ENCODE measurements at places on chromosomes 7 and 10. TPM values are rescaled to one million over a fixed set of nuclear protein-coding genes. Genes with fewer than 3 reads are reported as not detected.

UNCX gene
- 0.10 TPM for polyA plus RNA-seq

SH2B2 gene
- polyA plus RNA-seq, result 5.1 TPM

FAM24B gene
- polyA plus RNA-seq, result 9.6 TPM

SFTPA1 gene
- 119 TPM for polyA plus RNA-seq

OPN4 gene
- polyA plus RNA-seq, result not detected

PLAC9 gene
- 72.4 TPM for polyA plus RNA-seq

- DNase-seq, result no peak
Measured at GRCh38 chr10:114518401-114519305, 114.4 kb upstream of the AFAP1L2 start.

GRCh38 chr7:66301249-66301648 is 96.1 kb downstream of the TPST1 start:
- no peak for DNase-seq

- DNase-seq, result peak; percentile 52
Measured at GRCh38 chr7:67652937-67653336, 656.3 kb downstream of the TYW1 start.

DNA sequence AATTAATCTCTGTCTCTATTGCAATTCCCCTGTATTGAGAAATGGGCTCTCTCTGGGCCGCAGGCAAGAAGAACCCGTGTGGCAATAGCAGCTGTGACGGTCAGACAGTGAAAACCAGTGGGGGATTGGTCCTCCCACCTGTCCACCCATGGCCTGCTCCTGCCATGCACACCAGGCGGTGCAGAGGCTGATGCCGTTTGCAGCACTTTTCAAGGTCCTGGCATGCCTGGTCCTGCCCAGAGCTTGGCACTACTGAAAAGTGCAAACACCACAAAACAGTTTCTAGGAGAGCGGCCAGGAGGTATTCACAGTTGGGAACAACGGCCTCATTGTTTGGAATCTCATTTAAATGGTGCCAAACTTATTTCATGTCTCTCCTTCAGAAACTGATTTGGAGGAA is 41.5 kb downstream of the PSPH start:
- DNase-seq, result no peak

DNA sequence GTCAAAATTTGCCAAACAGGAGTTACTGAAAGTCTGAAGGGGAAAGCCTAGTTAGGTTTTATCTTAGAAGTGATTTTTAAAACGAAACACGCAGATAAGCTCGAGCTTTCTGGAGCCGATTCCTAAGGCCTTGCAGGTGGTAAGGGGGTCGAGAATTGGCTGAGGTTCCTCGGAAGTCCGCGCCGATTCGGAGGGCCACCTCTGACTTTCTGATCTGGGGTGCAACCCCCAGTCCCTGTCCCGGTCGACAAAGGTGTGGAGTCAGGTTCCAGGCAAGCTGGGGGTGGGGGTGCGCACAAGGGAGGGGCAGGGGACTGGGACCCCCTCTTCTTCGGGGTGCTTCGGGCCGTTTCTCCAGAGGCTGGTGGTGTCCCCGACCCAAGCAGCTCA is 701 bp upstream of the CUL1 start:
- DNase-seq, result no peak

- DNase-seq, result no peak
Measured at GRCh38 chr10:95693071-95693667, 558 bp downstream of the TCTN3 start.

DNA sequence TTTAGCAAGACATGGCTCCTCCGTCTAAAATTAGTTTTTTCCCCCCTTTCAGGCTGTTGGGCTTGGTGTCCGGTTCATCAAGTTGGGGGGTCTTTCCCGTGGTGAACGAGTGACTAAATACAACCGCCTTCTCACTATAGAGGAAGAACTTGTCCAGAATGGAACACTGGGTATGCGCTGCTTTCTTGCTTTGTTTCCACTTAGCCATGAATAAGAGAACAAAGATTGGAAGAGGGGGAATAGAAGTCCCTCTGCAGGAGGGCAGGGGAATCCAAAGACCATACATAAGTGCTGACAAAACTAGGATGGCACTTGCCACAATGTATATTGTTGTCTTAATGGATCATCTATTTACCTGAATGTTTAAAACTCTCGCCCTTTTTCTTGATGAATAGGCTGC is 30.5 kb downstream of the ENO4 start:
- no peak for DNase-seq

DNA sequence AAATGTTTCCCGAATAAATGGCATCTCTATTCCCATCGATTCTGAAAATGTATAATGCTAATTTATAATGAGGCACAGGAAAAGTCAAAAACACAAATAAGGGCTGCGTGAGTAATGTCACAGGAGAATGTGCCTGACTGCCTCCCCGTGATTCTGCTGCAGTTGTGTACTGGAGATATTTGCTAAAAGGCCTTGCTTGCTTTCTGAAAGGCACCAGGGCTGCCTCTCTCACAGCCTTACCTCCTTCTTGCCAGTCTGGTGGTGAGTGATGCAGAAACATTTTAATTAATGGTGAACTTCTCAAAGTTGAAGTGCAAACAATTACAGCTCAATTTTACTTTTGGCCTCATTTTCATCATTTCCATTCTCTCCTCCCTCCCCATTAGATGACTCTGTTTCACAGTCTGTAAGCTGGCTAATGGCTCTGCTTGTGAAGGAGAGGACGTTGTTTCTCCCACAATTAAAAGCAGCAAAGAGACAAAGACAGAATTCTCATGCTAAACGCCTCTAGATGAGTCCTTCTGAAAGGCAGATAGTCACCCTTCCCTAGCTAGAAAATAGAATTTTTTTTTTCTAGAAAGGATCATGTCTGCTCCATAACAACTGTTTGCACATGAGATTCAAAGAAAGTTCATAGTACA is 377.6 kb downstream of the MDFIC start:
- DNase-seq, result no peak

- no peak for DNase-seq
Measured at GRCh38 chr7:24042028-24042427, 242.0 kb upstream of the NPY start.

- no peak for DNase-seq
Measured at GRCh38 chr7:20158684-20159083, 58.5 kb downstream of the MACC1 start.

- DNase-seq, result no peak
Measured at GRCh38 chr7:45293295-45293942, 135.8 kb downstream of the RAMP3 start.

DNA sequence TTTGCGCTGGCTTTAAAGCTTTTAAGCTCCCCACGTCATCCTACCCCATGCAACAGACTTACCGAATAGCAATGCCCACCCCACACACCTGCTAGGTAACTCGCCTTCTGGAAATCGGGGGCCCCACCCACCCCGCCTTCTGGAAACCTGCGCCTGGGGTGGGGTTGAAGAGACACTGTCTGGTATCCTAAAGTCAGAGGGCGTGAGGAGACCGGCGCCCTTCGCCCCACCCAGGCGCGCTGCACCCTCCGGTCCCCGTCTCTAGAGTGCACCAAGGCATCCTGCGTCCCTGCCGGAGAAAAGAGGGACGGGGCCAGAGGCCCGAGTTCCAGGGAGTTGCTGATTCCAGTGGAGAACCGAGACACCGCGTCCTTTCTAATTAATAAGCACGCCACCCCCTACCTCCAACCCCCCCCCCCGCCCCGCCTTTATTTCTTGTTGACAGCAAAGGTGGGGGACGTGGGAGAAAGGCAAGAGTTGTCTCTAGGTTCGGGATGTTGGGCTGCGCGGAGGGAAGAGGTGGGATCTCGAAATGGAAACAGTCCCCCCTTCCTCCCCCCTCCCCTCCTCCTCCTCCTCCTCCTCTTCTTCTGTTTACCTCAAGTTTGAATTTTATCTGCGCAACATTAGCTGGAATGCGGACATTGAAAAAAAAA is 220.9 kb upstream of the MKLN1 start:
- peak; percentile 88 for DNase-seq

DNA sequence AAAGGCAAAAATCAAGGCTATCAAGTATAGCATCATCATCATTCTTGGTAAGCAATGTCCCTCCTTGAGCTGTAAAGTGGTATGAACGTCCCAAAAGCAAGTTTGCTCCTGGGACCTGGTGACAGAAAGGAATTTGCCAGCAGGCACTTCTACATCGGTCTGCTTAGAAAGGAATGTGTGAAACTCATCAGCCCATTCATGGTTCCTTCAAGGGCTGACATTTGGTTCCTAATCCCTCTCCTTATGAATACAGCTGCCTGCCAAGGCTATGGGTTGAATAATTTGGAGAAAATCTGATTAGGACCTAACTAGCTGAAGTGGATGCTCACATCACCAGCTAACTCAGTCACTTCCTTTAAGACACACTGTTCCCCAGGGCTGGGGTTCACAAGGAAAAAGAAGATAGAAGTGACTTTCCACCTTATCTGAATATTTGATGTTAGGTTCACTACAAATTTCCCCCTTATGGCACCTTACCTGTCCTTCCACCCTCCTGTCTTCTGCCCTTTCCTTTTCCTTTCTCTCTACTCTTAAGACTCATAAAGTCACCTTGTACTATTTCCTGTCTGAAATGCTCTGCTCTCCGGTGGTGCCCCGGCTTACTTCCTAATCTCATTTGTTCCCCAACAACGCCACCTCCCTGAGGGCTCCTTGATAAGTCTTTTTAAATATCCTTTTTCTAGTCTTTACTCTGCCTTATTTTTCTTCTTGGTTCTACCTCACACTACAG is 187.1 kb downstream of the NPSR1 start:
- no peak for DNase-seq

DNA sequence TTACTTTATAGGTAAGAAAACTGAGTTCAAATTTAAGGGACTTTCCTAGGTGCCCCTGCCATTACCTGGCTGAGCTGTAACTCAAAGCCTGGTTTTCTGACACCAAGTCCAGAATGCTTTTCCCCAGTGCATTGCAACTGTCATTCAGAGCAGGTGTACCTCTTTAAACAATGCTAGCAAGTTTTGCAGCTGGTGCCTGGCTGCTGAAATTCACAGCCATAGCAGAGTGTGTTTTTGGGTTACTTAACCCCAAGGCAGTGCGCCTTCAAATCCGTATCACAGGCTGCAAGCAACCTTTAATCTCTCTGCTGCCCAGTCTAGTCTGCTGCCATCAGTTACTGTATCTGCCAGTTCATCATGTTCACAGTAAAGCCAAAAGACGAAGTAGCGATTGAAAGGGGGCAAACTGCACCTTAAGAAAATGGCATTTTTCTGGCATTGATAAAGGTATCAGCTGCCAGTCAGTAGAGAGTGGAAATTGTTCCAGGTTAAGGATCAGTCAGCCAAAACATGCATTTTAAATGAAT is 265.4 kb downstream of the CSTF2T start:
- no peak for DNase-seq

GRCh38 chr7:151174246-151175046 is 7.0 kb upstream of the GBX1 start:
- DNase-seq, result peak; percentile 32

GRCh38 chr7:82859106-82859850 is 303.4 kb downstream of the PCLO start:
- DNase-seq, result no peak

DNA sequence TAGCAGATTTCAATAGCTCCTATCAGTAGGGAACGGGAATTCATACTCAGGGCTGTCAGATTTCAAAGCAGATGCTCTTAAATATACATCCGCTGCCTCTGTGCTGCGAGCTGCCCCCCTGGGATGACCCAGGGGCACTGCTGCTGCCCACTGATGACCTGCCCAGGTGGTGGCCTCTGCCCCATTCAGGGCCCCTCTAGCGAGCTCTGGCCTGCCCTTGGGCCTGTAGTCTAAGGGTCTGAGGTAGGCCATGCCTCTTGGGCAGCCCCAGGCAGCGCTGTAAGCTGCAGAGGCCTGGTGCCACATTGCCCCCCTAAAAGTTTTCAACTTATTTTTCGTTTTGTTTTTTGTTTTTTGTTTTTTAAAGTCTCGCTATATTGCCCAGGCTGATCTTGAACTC is 50.6 kb upstream of the SH2B2 start:
- DNase-seq, result peak; percentile 36

- peak; percentile 38 for DNase-seq
Measured at GRCh38 chr10:30114881-30115625, 55.7 kb upstream of the JCAD start.

DNA sequence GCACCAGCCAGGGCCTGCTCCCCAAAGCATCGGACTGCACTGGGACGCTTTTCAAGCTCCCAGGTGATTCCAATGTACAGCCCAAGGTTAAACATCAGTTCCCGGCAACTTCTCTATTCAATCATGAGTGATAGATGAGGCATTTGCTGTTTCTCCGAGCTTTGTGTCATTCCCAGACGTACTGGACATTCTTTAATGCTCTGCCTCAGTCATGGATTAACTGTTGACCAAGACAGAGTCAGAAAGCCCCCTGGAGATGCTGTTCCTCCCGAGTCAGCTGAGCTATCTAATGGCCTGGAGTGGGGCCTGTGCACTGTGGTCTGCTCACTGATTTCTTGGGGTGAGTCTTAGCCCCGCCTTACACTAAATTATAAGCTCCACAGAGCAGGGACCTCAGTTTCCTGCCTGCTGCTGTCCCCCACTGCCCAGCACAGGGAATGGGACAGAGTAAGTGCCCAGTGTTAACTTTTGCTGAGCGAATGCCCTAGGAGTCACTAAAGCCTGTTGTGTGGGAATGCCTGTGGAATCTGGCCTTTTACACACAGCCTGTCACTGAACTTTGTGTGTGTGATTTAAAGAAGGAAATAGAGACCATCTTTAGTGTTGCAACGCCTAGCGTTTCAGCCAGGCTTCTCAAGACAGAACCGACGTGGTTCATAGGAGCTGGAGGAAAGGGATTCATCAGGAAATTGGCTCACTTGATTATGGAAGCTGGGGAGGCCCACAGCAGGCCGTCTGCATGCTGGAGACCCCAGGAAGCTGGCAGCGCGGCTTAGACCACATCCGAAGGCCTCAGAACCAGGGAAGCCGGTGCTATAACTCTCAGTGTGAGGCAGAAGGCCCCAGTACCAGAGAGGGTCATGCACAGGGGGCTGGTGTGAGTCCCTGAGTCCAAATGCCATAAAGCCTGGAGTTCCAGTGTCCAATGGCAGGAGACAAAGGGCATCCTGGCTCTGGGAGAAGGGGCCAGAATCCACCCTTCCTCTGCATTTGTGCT is 29.3 kb upstream of the RNF32 start:
- DNase-seq, result no peak

GRCh38 chr7:95596198-95597063 is at the start of gene PDK4:
TSS of gene PDK4 (minus strand) at chr7:95596516. CDS start at chr7:95596293, 223 bp downstream.
- peak; percentile 91 for DNase-seq

GRCh38 chr10:18689498-18689897 is 30.3 kb downstream of the ARL5B start:
- no peak for DNase-seq
